T1000 (cell line): ENCODE measurements at places on chromosomes 7 and 10.

- no peak for DNase-seq
Measured at GRCh38 chr7:85851571-85852193, 664.8 kb upstream of the SEMA3D start.

GRCh38 chr7:158141806-158142518 lies 445.7 kb downstream of the PTPRN2 start:
- no peak for DNase-seq

DNA sequence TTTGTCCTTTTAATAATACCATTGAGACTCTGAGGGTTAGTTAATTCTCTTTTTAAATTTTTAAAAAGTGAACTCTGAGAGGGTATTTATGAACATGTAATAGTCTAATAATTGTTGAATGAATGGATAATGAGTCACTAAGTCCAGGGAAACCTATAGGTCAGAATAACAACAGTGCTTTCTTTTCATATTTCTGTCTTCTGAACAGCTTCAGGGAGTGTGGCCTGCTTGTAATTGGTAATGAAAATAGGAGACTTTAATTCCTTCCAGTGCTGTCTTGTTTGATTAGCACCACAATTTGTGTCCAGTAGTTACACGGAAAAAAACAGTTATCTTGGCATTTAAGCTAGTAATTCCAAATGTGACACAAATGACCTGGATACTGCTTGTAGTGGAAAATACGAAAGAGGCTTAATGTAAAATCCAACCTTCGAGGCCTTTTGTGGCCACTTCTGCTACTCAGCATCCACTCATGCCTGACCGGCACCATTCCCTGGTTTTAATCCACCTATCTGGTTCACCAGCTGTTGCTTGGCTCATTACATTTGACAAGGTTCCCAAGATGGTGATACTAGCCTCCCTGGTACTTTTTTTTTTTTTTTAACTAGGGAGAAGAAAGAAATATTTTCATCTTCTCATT lies 149.3 kb upstream of the IMMP2L start:
- DNase-seq, result no peak

DNA sequence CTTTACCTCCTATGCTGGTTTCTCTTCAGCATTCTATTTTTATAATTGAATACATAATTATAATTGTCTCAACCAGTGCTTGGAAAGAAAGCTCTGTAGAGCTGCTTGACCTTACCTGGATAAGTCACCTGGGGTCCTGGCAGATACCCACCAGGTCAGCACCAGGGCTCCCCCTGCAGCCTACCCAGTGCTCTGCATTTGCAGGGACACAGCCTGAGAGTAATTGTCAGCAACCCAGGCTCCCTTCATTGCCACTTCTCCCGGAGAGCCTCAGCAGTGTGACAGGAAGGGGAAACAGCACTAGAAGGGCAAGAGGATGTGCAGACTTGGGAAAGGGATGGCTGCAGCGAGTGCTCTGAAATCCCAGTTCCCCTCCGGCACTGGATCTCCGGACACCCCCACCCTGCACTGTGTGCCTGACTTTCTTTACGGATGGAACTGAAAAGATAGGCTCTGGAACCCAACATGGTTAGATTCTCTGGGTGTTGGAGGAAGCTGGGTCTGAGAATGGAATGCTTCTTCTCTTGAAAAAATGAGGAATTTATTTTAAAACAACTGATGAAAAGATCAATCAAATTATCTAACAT lies 11.4 kb upstream of the PAX4 start:
- no peak for DNase-seq

DNA sequence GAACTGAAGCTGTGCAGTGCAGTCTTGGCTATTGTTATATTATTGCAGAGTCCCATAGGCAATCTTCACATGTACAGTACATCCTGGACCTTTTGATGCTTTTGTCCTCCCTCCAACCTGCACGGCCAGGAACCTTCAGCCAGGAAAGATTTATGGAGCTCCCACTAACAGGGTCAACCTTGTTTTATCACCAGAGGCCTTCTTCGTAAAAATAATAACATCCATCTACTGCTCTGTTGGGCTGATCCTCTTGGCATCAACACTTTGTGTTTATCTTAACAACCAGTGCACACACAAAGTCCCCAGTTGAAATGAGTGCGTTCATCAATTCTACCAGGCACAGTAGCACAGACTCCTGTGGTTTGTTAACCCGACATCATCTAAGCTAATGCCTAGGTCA lies 72.4 kb downstream of the AGMO start:
- no peak for DNase-seq

DNA sequence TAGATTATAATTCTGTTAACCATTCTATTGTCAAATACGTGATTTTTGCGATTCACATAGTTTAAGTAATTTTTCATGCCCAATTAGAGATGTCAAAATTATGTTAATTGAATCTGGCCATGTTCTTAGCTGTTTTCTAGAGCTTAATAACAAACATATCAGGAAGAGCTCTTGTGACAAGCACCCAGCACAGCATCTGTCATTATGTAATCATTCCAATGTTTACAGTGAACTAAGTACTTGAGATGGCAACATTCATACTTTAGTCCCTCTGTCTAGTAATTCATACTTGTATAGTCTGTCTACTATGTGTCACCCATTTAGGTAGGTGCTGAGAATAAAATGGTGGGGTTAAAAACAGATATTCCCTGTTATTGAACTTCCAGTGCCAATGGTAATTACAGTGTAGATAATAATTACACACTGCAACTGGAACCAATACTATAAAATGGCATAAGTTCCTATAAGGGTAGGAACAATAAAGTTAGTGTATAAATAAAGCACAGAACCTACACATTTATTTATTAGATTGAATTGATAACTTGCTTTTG lies 55.2 kb downstream of the ZEB1 start:
- no peak for DNase-seq

- no peak for DNase-seq
Measured at GRCh38 chr7:26360650-26361049, 69.0 kb downstream of the SNX10 start.

GRCh38 chr10:102620591-102621442 lies 23.5 kb upstream of the TRIM8 start:
- no peak for DNase-seq

DNA sequence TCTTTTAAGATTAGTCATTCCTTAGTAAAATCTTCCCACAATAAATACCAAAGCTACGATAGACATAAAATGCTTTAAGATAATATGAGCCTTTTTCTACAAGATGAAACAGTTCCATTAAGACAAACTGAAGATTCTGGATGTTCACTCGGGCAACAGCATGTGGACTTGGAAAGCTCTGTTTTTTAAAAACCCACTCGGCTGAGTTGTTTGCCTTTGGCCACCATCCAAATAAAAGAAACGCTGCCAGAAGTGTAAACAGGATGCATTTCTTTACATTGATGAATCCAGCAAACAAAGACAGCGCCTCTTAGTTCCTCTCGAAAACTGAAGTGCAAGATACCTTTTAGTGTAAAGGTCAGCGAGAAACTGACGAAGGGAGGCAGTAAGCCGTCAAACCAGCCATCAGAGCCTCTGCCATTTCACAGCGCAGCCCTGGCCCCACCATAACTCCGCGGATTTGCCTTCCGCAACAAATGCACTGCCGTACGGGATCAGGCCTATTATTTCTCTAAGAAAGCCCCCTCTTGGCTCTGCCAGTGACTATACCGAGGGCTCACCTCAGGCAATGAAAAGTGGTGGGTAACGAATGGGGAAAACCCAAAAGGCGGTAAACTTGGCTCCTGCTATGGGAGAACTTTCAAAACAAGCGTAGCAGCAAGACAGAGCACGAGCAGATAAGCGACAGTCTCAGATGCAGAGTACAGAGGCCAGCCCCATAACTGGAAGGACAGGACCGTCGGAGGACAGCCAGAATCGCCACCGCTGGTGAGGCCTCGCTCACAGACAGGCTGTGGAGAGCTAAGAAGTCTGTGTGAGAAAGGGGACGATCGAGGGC lies 41.4 kb downstream of the GNA12 start:
- DNase-seq, result no peak

DNA sequence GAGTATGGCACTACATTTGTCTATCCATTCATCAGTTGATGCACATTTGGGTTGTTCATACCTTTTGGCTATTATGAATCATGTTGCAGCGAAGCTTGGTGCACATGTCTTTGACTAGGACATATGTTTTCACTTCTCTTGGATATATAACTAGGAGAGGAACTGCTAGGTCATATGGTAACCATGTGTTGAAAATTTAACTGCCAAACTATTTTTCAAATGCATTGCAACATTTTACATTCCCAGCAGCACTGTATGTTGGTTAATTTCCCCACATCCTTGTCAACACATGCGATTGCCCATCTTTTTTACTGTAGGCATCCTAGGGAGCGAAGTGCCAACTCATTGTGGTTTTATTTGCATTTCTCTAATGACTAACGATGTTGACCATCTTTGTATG lies 183.4 kb downstream of the PRKCQ start:
- DNase-seq, result no peak

- DNase-seq, result no peak
Measured at GRCh38 chr10:90977855-90978486, 57.1 kb upstream of the ANKRD1 start.

- DNase-seq, result no peak
Measured at GRCh38 chr10:84523526-84523925, 195.1 kb downstream of the CCSER2 start.

- DNase-seq, result no peak
Measured at GRCh38 chr7:149125189-149125862, 798 bp downstream of the ZNF425 start.

DNA sequence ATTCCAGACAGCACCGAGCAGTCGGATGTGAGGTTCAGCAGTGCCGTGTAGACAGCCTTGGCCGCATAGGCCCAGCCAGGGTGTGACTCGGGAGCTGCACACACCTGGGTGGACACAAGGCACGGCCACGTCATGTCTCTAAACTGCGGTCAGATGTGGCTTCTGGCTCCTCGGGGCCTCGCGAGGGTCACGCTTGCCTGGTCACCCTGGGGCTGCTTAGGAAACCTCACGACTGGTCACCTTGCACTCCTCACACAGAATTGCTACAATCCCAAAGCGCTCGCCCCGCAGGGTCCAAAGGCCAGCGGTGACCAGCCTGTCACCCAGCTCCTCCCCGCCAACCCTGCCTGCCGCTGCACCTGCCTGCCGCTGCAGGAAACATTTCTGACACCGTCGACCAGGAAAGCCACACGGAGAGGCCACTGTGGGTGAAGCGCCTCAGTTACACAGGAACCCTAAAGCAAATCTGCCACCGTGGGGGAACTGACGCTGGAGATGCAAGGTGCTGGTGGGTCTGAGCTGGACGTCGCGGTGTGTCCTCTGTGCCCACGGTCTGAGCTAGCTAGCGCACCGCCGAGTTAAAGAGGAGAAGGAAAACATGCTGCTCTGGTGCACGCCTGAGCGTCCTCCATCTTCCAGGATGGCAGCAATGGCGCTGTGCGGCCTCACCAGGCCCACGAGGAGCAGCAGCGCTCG lies 5.0 kb downstream of the GPER1 start:
- no peak for DNase-seq

DNA sequence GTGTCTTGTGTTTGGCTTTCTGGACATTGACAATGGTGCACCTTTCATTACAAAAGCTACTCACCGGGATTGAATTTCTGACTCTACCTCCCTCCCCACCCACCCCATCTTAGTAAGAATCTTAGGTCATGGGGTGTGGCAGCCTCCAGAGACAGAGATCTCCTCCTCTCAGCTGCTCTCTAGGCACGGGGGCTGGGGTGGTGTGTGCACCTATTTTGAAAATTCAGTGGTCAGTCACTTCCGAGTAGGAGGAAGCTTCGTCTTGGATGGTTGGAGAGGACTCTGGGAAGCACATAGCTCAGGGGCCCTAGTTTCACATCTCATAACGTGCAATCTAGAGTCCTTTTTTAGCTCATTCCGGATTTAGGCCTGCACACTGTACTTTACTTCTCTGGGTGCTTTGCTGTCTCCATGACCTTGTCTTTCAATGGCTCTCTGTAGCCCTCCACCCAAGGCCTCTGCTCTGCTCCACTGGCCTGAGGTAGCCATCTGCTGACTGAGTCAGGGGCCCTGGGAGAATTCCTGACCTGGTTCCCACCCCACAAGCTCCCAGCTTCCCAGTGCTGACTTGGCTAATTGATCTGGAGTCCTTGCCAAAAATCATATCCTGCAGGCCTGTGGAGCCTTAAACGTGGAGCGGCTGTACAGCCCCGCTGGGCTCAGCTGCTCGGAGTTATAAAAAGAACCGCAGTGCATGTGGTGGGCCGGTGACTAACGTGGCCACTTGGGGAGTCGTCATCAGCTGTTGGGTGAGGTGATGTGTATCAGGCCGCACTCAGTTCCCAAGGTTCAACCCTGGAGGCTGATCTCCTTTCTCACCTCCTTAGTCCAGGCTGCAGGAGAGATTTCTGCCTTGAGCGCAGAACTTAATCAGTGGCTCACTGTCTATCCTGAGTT lies 19.3 kb upstream of the ADAMTS14 start:
- peak; percentile 88 for DNase-seq
